Left ventricle myocardium inferior (tissue), 1 donor: ENCODE measurements at places on chromosomes 3 and 15.

DNA sequence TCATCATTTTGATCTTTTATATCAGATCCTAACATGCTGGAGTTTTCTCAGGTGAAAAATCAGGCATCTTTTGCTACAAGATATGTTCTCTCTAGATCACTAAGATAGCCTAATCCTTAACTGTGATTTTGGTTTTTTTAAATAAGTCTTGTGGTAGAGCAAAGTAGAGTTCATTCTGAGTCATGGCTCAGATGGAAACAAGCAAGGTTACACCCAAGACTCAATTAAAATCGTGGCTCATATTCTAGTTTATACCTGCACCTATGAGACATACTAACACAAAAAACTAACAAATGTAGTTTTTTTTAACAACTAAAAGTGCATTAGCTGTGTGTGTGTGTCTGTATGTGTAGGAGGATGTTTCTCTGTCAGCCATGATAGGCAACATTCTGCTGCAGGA, 428.2 kb downstream of the NLGN1 start:
- no peak for DNase-seq

GRCh38 chr15:26996250-26996649, 25.3 kb downstream of the GABRG3 start:
- no peak for DNase-seq

GRCh38 chr15:68382286-68383007, 49.5 kb downstream of the ITGA11 start:
- DNase-seq: no peak

DNA sequence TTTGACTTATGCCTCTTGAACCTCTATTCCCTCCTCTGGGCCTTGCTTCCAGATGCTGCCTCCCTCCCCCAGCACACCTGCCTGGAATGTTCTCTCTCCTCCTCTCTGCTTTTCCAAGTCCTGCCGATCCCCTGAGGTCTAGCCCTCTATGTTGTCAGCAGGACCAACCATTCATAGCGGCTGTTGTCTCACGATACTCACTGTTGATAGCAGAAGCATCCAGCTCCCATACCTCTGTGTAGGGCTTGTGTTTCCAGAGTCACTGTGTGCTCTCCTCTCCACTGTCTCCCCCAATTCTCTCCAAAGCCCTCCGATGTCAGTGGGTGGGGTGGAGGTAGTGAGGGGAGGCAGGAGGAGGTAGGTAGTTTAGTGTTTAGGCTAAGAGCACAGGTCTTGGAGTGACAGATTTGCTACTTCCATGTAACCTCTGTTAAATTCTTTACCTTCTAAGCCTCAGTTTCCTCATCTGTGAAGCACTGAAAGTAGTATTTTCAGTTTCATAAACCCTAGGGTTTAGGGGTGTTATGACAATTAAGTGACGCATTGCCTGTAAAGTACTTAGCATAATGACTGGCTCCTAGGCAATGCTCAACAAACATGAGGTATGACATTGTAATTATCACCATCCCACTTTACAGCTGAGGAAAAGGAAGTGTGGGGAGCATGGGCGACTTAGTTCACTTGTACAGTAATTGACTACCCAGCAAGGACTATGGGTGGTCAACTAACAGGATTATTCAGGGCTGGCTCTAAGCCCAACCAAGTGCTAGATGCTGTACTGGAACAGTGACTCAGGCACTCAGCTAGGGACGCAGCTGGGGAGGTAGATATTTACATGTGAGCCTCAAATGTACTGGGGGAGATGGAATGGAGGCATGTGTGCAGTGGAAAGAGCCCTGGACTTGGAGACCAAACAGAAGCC, 122.8 kb downstream of the CACNA1D start:
- no peak for DNase-seq

- DNase-seq: no peak
These were observed 34.8 kb upstream of the CD47 start for GRCh38 chr3:108125550-108126071.

DNA sequence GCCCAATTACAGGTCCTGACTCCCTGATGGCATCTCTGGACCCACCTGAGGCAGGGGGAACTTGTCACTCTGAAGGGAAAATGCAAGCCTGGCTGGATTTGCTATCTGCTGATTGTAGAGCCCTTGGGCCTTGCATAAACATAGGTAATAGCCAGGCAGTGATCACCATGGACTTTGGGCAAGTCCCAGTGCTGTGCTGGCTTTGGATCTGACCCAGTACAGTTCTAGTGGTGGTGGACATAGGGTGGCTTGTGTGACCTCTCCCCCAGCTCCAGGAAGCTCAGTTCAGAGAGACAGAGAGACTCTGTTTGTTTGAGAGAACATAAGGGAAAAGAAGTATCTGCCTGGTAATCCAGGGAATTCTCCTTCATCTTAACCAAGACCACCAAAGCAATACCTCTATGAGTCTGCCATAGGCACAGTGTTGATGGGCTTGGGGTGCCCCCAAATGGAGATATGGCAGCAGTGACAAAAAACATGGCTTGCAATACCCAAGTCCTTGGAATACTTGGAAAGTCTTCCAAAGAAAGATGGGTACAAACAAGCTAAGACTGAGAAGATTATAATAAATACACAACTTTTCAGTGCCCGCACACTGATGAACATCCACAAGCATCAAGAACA, 348.5 kb downstream of the PYDC2 start:
- no peak for DNase-seq

DNA sequence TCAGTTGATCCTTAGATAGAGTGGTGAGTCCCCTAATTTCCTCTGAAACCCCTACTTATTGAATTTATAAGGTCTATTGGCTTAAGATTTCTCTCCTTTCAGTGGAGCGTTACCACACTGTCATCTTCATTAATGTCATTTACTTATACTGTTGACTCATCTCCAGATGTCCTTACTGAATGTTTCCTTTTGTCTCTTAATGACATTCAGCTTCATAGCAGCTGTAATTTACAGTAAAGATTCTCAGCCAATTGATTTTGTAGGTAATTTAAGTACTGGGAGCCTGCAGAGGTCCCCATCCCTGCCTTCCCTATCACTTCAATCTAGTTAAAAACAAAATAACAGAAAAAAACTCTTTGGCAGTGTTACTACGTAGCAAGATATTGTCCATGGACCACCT, 18.8 kb downstream of the STX19 start:
- no peak for DNase-seq

DNA sequence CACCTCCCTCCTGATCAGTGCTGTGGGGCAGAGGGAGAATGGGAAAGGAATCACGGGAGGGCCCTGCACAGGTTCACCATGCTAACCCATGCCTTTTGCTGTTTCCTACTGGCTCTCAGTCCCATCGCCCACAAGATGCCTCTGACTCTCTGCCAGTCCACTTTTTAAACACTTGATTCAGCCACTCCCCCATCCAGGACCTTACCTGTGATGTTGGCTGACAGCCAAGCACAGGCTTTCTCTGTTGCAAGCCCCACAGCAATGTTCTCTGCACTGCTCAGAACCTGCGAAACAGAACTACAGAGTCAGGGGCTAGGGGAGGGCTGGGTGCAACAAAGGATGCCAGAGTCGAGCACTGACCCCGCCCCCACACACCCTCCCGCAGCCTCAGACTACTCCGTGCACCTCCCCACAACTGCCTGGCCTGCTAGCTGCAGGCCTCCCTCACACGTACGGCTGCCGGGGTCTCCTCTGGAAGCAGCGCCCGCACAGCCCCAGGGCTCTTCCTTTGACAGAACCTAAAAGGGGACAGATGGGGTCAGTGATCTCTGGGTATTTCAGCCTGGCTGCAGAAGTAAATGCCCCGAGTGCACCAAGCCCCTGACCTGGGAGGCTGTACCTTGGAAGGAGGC, 9.1 kb downstream of the CDAN1 start:
- no peak for DNase-seq

DNA sequence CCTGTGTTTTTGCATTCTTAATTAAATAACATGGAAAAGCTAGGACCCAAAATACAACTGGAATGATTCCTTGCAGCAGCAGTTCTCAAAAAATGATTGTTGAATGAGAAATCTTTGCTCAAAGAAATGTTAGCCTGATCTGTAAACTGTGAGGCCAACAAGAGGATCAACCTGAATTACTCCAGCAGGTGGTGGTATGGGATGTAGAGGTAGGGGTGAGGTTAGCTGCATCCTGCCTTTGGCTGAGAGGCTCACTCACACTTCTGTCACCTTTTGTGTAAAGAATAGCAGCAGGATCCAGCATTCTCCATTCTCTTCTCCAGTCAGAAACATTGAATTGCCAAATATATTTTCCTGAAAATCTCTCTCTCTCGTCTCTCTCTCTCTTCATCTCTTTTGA, 26.5 kb upstream of the FAM98B start:
- no peak for DNase-seq

DNA sequence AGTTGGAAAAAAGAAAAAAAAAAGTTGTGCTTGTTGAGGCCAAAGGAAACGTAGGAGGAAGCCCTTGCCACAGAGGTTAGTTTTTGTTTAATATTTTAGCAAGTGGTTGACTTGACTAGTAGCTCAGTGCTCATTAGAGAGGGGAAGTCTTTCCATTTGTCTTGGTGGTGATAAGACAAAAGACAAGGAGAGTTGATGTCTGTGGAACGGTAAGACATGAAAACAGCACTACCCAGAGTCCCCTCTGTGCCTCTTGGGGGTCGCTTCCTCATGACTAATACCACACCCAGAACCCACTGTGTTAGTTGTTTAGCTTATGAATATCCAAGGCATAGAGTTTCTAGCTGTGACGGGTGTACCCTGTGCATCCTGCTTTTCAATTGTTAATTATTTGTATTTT, 211.4 kb downstream of the ITPR1 start:
- DNase-seq: no peak

DNA sequence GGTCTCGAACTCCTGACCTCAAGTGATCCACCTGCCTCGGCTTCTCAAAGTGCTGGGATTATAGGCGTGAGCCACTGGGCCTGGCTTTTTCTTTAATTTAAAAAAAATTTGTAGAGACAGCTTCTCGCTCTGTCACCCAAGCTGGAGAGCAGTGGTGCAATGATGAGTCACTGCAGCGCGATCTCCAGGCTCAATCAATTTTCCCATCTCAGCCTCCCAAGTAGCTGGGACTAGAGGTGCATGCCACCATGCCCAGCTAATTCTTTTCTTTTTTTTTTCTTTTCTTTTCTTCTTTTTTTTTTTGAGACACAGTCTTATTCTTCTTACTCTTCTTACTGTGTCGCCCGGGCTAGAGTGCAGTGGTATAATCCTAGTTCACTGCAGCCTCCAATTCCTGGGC, 19.8 kb downstream of the TUBGCP4 start:
- no peak for DNase-seq

- no peak for DNase-seq
These were observed 312.9 kb downstream of the PDCD6IP start for GRCh38 chr3:34111361-34111760.

GRCh38 chr15:88274553-88275460, 18.3 kb upstream of the NTRK3 start:
- peak; percentile 32 for DNase-seq

DNA sequence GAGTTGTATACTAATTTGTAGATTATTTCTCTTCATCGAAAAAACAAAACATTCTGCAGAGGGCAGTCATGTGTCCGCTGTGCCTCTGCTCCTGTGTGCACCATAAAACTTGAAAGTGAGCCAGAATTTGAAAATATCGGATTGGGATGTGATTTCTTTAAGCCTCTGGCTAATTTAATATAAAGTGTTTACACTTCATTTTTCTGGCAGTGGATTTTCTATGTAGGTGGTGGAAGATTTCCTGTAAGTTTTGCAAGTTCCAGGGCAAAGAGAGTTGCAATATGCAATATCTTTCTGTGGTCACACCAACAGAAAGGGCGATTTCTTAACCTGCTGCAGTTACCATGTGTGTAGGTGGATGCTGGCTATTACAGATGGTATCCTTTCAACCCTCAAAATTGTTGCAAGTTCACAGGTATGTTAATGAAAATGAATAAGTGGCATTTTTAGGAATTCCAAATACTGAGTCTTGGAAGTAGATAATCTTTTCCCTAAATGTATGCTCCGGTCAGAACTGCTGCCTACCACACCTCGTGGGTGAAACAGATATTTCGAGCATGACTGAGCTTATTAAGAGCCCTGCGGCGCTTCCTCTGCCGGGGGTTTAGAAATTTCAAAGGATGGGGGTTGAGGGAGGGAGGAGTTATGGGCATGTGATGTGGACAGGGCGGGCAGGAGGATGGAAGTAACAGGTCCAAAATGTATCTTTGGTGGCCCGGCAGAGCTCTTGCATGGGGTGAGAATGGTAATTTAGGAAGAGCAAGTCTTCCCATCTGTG, 134.0 kb downstream of the PGPEP1L start:
- DNase-seq: no peak

- peak; percentile 40 for DNase-seq
These were observed 38.8 kb upstream of the ANKRD34C start for GRCh38 chr15:79243723-79244122.

DNA sequence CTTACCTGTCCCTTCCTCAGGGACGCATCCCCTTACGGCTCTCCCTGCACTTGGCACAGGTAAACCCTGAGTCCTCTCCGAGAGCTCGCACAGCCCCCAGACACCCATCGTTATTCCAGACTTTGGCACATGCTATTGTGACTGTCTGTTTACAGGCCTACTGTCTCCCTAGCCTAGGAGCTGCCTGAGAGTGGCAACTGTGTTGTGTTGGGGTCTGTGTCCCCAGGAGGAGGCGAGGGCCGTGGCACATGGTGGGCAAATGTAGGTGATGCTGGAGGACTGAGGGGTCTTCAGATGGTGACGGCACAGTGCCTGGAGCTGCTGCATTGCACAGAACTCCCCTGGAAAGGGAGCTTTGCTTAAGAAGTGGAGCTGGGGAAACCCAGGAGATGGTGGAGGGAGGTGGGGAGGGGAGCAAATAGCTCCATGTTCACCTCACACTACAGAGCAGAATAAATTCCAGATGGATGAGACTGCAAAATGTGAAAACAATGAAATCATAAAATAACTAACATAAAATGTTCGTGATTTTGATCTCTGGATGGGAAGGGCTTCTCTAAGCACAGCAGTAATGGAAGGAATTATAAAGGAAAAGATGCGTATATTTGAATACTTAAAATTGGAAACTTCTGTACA, 96.5 kb downstream of the SMAD6 start:
- no peak for DNase-seq

DNA sequence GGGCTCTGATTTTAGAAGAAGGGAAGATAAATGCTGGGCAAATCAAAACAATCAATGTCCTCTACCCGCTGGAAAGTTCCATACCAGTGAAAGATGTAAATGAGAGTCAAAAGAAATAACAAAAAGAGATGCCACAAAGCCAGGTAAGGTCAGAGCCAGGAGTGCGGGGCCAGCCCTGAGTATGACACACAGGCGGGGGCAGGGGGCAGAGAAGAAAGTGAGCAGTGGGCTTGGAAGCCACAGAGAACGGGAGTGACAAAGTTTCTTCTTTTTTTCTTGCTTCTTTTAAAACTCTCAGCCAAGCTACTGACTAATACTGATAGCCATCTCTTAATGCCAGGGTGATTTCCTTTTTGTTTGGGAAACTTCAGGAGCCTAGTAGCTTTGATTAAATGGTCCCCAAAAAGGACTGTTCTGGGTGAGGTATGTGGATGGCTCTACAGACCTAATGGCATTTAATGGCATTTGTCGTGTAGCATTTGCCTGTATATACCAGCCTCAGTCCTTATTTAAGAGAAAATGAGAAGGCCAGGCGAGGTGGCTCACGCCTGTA, 23.1 kb upstream of the TSEN2 start:
- DNase-seq: no peak

- DNase-seq: no peak
These were observed 279.8 kb downstream of the ZPLD1 start for GRCh38 chr3:102714567-102714966.

- no peak for DNase-seq
These were observed 21.2 kb upstream of the LMOD3 start for GRCh38 chr3:69143612-69144011.

- no peak for DNase-seq
These were observed 766.7 kb upstream of the GOLIM4 start for GRCh38 chr3:168862466-168862865.
